ENCODE measurements at places on chromosomes 1 and 21.

DNA sequence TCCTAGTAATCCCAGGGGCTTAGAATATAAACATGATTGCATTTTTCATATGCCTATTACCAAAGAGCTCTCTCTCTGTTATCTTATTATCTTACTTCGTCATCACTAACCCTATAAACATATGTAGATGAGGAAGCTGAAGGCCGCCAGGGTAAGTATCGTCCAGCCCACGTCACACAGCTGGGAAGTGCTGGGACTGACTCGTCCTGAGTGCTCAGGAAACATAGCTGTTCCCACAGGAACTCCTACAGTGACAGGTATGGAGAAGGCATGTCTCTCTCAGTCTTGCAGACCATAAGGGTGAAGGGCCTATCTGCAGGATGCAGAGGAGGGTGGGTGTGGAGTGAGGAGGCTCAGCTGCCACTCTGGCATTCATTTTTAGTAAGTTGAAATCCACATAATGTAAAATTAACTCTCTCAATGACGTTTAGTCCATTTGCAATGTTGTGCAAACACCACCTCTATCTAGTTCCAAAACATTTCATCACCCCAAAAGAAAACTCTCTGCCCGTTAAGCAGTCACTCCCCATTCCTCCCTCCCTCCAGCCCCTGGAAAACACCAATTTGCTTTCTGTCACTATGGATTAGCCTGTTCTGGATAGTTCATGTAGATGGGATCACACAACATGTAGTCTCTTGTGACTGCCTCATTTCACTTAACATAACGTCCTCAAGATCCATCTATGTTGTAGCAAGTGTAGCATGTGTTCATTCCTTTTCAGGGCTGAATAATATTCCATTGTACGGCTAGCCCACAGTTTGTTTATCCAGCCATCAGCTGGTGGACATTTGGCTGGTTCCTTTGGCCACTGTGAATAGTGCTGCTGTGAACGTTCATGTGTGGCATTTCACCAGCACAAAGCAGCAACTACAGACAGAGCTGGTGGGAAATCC is 68.3 kb downstream of the TCP10L start:
- DNase-seq, result no peak

DNA sequence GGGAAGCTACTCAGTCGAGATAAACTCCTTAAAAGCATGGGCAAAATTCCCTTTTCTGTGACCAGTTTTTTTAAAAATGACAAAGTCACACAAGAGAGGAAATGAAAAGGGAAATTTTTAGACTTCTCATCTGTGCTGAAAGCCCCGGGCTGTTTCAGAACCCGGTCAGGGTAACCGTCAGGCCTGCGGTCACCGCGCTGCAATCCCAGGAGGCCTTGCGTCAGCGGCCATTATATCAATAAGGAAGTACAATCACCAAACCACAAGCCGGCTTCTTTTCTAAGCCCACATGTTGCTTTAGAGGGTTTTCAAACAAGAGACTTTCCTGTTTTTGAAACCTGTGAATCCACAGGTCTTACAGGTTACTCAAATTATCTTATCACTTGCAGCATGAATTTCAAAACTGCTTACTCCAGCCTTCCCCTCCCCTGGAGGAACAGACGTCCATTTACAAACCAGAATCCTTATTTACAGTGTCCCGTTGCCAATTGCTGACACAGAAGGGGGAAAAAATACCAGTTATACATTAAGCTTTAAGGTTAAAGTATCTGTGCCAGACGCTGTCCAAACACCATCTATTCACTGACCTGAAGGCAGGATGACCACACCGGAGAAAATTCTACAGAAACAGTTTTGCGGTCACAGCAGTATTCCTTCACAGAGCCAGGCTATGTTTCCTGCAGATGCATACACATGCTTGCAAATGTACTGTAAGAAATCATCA is 165.3 kb downstream of the TOMM20 start:
- peak; percentile 97 for DNase-seq

DNA sequence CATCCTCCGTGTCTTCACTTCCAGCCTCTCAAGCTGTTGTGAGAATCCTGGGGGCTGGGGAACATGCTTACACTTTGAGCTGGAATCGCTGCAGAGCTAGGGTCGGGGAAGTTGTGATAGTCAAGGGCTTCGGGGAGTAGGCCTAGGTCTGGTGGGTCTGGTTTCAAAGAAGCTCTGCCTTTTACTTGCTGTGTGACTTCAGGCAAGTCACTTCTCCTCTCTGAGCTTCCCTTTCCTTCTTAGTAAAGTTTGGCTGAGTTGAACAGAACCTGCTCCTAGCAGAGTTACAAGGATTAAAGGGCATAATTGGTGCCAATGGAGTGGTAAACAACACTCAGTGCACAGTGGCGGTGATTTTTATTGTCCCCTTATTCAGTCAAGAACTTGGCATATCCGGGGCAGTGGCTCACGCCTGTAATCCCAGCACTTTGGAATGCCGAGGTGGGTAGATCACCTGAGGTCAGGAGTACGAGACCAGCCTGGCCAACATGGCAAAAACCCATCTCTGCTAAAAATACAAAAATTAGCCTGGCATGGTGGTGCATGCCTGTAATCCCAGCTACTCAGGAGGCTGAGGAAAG is 25.7 kb downstream of the ARHGEF19 start:
- DNase-seq, result no peak

DNA sequence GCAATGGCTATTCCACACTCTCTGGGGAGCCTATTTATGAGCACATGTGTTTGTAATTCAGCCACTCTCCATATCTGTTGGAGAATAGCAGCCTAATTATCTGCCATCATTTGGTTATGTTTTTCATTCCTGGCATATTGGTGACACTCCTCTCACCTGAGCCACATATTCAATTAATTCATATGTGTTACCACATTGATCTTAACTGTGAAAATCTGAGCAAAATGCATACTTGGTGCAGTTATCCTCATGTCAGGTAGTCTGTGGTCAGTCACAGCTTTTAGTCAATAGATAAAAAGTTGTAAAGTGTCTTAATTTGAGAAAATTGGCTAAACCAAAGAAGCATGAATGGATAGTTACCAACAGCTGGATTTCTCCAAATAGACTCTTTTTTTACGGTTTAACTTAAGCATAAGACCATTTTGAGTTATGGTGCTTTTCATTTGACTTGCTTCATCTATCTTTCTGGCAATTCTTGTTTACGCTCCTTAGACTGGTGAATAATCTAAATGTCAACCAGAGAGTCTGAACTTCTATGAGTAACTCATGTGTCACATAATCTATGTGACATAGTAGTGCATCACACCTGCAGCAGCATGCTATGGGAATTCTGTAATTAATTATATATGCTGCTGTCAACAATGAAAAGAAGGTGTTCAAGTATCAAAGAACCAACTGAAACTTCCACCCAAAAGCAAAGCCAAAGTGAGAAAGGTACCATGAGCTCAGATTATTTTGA is 187.7 kb upstream of the SGIP1 start:
- DNase-seq, result no peak

DNA sequence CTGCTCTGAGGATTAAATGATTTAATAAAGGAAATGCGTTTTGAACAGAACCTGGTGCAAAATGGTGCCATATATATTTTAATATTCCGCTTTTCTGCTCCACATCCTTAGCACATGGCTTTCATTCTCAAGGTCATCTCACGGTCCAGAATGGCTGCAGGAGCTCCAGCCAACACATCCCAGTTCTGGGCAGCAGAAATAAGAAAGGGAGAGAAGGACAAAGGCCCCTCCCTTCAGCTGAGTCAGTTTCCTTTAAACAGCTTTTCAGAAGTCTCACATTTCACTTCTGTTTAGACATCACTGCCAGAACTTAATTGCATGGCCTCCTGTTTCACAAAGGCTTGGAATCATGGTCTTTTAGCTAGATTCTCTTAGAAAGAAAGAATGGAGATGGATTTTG is 75.2 kb upstream of the LRRN2 start:
- DNase-seq, result no peak

GRCh38 chr21:45827302-45827692 is 154.3 kb upstream of the COL6A1 start:
- DNase-seq, result no peak

DNA sequence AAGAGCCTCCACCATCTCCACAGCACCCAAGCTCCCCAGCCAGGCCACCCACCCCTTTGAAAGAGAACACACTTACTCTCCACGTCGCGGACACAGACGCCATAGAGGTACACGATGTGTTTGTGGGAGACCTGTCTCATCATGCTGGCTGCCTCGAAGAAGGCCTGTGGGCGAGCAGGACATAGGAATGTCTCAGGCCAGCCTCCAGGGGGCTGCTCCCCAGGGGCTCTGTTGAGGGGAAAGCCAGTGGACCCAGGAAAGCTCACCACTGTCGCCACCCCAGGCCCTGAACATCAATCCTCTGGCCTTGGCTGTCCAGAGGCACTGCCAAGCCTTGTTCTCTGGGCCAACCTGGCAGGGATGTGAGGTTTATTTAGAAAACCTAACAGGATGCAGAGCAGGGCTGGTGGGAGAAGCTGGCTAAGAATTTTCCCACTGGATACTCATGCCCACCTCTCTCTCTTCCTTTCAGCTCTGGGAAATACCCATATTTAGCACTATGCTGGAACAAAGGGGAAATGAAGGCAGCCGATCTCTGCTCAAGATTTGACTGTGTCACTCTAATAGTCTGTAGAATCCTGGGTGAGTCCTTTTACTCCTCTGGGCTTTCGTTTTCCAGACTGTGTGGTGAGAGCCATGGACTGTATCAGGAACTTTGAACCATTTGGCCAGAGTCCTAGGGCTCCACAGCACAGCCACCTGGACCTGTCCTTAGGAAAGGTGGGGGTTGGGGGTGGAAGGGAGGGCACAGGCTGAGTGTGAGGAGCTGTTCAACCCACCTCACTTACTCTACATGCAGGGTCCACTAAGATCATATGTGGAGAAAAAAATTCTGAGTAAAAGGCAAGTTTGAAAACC is 101.9 kb downstream of the RAVER2 start:
- no peak for DNase-seq

GRCh38 chr21:22125581-22125980 is 1127.4 kb downstream of the NCAM2 start:
- DNase-seq, result no peak

DNA sequence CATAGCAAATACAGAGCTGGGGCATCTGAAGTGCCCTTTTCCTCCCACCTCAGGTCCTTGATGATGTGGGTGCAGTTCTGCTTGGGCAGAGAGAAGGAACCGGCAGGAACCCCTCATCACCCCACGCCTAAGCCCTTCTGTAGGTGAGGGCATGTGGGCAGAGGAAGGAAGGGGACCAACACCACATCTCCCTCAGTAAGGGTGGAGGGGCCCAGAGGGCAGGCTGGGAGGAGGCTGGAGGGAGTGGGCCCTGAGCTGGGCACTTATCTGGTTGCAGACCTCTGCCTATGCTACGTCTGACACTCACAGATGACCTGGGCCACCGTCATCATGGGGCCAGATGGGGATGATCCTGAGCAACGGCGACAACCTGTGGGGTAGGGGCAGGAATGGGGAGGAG is 11.0 kb downstream of the ZNF687 start:
- DNase-seq, result no peak

GRCh38 chr1:43776043-43776761 is 68.9 kb downstream of the ST3GAL3 start:
- no peak for DNase-seq

DNA sequence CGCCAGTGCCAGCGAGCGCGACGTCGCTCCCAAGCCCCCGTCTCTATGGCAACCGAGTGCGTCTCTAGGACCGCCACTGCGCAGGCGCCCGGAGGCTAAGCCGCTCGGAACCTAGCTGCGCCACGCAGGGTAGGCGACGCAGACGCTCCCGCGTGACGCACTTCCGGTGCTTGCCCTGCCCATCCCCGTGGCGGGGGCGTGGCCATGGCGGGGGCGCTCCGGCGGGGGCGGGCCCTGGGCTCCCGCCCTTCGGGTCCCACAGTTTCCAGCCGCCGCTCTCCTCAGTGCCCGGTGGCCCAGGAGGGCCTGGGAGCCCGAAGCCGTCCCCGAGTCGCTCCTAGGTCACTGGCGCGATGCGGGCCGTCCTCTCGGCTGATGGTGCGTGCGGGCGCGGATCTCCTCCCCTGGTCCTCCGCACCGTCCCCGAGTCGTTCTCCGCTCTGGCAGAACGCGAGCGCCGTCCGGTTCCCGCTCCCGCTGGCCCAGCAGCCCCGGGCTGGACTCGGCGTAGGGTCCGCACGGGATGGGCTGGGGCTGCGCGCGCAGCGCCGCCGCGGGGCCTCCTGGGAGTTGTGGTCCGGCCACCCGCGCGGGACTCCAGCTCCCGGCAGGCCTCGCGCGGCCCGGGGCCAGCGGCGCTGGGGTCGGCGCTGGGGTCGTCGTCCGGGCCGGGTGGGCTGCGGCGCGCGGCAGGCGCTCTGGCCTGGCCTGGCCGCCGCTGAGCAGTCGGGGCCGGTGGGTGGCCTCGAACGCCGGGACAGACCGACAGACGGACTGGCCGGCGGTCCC is at the start of gene MIB2:
Gene MIB2 (plus strand): TSS at position 245 of the 789 bp plus-strand sequence. CDS start 7,953 bp downstream, outside the sequence.
- DNase-seq, result peak; percentile 87

- no peak for DNase-seq
These were observed 44.0 kb downstream of the GPR161 start for GRCh38 chr1:168092566-168093355.

GRCh38 chr1:64584479-64584878 is 114.5 kb downstream of the CACHD1 start:
- DNase-seq, result no peak

GRCh38 chr1:227058321-227058751 is 118.2 kb downstream of the COQ8A start:
- DNase-seq, result no peak

- no peak for DNase-seq
These were observed 37.3 kb upstream of the SLC19A1 start for GRCh38 chr21:45579383-45580180.

GRCh38 chr1:64343823-64344190 is 126.1 kb upstream of the CACHD1 start:
- DNase-seq, result no peak

DNA sequence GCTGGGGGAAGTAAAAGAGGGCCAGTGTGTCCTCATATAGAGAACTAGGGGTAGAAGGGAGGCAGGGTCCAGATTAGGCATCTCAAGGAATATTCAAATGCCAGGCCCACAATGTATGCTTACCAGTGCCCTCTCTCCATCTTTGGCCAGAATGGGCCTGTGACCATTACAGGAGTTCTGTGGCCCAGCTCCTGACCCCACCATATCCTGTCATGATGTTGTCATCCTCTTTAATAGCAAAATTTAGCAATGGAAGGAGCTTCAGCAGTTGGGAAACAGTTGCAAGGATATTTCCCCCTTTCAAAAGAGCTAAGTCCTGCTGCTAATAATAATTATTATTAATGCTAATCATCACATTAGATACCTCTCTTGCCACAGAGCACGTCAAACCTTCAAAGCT is 49.3 kb upstream of the JUN start:
- DNase-seq, result peak; percentile 64

Measured in AML-193 (cell line).